Activated effector memory CD4-positive, alpha-beta T cell treated with anti-CD3 and anti-CD28 coated beads, Interleukin-2, amount 50 U/mL, for 16 hours (primary cell): ENCODE measurements at places on chromosomes 16 and 17.

- DNase-seq: peak; percentile 77
Measured at GRCh38 chr17:41967141-41967920, 736 bp downstream of the CNP start.

- DNase-seq: no peak
Measured at GRCh38 chr17:40092581-40092980, 7.8 kb downstream of the NR1D1 start.

GRCh38 chr17:7380855-7381683, at the start of gene TNK1:
Gene TNK1, plus strand, starts transcription at chr17:7381089. Its CDS starts 1,838 bp downstream, at chr17:7382927.
- no peak for DNase-seq

GRCh38 chr17:41463746-41464145, 3.4 kb downstream of the KRT32 start:
- no peak for DNase-seq

- DNase-seq: no peak
Measured at GRCh38 chr17:36059406-36059805, 4.7 kb upstream of the CCL18 start.

- DNase-seq: no peak
Measured at GRCh38 chr16:87583453-87584131, 18.7 kb upstream of the JPH3 start.

- no peak for DNase-seq
Measured at GRCh38 chr16:80441935-80442334, 98.9 kb upstream of the DYNLRB2 start.

- no peak for DNase-seq
Measured at GRCh38 chr17:59287452-59287851, 44.0 kb upstream of the YPEL2 start.

- no peak for DNase-seq
Measured at GRCh38 chr16:1135459-1135825, 17.5 kb upstream of the CACNA1H start.

DNA sequence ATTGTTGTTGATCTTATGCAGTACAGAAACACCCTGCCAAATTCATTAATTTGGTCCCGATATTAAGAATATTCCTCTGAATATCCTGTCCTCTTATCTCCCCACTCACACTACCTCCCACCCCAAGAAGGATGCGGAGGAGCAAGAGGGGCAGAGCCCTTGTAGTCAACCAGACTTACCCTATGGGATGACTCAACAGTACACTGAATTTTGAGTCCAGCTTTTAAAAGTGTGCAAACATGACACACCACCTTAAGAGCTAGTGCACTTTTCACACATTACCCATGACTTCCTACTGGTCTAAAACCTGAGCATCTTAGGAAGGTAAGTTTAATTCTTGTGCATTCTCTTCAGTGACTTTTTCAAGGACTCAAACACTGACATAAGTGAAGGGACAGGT, 9.5 kb downstream of the USP22 start:
- DNase-seq: no peak

DNA sequence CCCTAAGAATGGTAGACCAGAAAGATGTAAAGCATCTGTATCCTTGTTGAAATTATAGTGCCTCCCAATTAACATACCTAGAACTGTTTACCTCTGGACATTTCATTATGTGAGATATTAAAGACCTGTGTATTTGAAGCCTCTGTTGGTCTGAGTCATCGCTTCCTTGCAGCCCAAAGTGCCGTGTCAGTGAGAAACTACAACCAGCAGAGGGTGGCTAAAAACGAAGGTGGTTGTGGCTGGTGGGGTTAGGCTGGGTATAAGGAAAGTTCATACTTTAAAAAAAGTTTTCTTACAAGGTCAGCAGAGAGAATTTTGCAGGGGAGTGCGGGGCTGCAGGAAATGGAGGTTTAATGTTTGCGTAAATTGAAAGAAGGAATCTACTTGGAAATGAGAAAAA, 290.7 kb downstream of the TMEM114 start:
- DNase-seq: no peak

- DNase-seq: no peak
Measured at GRCh38 chr16:75733305-75734211, 7.3 kb upstream of the CPHXL start.

DNA sequence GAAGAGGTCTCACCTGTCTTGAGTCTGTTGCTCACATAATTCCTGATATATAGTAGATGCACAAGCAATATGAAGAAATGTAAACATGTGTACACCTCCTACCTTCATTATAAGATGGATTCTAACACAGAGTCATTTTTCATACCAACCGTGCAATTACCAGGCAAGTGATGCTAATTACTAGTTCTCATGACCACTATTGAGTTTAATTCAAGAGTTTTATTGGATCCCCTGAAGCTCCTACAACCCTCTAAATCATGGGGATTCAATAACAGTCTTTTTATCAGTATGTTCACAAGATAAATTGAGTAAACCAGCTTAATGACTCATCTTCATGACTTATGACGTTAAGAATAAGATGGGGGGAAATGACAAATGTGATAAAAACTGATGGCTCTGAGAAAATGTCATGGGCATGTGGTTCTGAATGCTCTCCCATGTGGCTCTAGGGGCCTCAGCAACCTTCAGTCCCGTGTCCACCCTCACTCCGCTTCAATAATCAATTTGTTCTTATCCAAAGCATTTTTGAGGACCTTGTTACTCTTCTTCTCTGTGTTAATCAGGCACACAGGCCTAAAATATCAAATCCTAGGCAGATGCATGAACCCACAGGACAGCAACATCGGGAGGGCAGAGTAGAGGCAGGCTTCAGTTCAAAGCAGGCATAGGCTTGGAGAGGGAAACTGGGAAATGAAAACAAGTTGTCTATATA, 42.8 kb downstream of the PRAC1 start:
- no peak for DNase-seq

- no peak for DNase-seq
Measured at GRCh38 chr17:18889658-18890057, 31.7 kb downstream of the PRPSAP2 start.

GRCh38 chr16:48041981-48042421, 113.8 kb downstream of the ABCC12 start:
- no peak for DNase-seq

- DNase-seq: no peak
Measured at GRCh38 chr16:77556201-77556873, 121.5 kb upstream of the ADAMTS18 start.

DNA sequence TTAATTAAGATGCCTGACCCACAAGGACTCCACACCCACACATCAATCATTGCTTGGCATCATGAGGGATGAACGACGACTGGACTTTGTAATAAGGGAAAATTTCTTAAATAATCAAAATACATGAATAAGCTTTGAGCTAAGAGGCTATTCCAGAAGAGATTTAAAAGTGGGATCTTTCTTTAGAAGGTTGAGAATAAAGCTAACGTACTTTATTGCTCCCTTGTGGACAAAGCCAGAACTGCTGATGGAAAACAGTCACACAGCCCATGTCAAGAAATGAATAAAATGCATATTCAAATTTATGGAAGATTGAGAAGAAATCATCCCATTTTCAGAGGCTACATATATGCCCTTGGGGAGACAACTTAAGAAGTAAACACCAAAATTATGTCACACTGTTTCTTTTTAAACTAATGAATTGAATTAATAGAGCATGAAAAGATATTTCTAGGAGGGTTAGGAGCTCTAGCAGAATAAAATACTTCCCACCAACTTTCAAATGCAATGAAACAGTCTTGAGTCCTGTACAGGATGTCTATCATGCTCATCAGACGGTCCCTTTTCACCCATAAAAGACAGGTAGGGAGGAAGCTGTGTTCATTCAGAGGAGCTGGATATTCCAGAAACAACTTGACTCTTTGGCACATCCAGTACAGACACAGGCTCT, 60.2 kb upstream of the PHOSPHO1 start:
- no peak for DNase-seq

- no peak for DNase-seq
Measured at GRCh38 chr17:82248815-82249674, 20.2 kb downstream of the SLC16A3 start.

DNA sequence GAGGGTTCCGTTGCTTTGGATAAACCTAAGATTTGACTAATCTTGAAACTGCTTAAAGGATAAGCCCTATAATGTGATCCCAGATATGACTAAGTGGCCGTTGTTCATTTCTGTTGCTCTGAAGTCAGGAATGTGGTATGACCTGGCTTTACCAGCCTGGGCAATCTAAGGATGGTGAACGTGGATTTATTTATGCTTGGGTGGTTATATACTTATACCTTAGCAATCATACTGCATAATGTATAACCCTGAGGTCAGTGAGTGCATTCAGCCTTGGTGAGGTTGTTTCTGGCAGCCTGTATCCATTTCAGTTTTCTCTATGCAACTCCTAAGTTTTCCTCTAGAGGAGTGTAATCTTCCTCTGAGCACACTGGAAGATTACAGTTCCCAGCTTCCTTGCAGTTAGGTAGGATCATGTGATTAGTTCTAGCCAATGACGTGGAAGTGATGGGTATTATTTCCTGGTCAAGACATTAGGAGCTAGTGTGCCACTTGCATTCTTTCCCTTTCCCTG, 41.9 kb downstream of the FTO start:
- no peak for DNase-seq

DNA sequence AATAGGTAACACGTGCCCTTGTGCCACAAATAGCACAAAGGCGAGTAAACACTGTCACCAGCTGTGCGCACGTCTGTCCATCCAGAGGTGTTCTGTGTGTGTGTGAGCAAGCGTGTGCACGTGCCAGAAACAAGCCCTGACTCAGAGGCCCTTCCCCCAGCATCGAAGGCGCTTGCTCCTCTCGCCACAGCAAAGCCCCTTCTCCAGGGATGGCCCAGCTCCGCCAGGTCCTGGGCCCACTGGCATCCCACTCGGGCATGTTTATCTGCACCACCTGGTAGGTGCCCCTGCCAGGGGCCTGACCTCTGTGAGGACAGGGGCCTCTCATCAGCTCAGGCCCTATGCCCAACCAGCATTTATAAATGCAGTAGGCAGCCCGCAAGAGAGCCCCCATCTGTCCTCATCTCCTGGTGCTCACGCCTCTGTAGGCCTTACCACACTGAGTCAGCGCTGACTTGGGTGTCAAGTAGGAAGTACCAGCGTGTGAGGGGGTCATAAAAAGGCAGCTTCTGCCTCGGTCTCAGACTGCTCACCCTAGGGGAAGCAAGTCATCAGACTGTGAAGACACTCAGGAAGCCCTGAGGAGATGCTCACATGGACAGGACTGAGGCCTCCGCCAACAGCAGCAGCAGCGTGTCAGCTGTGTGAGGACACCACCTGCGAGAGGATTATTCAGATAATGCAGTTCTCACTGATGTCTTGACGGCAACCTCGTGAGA, 10.8 kb downstream of the TMEM235 start:
- no peak for DNase-seq

DNA sequence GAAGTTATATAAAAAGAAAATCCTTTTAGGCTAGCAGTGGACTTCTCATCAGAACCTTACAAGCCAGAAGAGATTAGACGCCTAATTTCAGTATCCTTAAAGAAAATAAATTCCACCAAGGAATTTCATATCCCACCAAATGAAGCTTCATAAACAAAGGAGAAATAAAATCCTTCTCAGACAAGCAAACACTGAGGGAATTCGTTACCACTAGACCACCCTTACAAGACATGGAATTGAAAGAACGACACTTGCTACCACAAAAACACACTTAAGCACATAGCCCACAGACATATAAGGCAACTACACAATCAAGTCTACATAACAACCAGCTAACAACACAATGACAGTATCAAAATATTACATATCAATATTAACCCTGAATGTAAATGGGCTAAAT, 299.2 kb downstream of the TOX3 start:
- no peak for DNase-seq

DNA sequence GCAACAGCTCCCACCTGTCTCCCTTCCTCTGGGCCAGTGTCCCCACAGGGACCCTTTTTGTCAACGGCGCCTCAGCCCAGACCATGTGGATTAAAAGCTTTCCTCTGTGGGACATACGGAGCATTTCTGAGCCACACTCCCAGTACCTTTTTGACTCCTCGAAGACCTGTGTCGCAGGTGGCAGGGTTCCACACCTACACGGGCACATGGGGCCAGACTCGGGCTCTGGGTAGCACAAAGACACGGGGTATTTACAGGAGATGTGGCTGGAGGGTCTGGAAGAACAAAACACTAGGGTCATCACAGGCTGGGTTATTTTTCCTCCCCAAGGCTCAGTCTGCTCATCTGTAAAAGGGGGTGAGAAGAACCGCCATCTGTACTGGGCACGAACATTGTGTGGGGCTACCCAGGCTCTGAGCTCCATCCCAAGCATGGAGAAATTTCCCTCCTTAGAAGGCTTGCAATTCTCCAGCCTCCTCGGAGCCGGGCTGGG, 32.5 kb upstream of the SNN start:
- DNase-seq: no peak

- peak; percentile 64 for DNase-seq
Measured at GRCh38 chr17:67992548-67993152, 3.6 kb downstream of the C17orf58 start.

DNA sequence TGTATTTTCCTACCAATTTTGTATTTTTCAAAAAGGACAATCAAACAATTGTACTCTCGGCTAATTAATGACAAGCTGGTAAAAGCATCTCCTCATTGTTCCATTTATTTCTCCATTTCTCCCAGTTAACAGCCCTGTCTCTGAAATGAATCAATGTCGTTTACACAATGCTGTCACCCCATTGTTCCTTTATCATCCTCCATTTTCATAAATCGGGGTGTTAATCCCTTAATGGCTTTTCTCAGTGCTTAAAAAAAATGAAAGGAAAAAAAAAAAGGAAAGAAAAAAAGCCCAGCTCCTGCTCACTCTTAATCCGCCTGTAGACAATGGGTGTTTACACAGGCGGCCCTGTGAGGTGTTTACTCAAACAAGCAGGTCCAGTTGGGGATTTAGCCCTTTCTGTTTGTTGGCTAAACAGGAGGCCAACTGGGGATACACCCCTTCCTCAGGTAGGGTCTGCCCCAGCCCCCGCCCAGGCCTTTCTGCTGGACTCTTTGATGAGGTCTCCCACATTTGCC, 86.8 kb upstream of the SALL1 start:
- DNase-seq: no peak

DNA sequence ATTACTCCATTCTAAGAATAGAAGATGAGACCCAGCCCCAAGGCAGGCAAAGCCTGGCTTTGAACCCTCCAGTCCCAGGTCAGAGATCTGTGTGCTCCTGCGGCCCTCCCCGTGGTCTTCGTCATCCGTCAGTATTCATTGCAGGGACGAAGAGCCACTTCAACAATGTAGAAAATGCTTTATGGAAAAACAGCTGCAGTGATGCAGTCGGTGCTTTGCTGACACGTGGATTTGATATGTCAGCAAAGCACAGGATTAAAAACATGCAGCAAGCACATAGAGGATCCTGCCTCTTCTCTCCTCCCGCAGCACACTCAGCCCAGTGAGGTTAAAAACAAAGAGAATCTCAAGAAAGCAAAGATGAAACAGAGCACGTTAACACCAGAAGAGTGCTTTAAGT, 117.1 kb upstream of the AXIN2 start:
- no peak for DNase-seq
